Stimulated activated CD8-positive, alpha-beta memory T cell treated with anti-CD3 and anti-CD28 coated beads, Interleukin-4, amount 100 ng/mL, for 4 hours (primary cell): ENCODE measurements at places on chromosomes 2 and 18.

DNA sequence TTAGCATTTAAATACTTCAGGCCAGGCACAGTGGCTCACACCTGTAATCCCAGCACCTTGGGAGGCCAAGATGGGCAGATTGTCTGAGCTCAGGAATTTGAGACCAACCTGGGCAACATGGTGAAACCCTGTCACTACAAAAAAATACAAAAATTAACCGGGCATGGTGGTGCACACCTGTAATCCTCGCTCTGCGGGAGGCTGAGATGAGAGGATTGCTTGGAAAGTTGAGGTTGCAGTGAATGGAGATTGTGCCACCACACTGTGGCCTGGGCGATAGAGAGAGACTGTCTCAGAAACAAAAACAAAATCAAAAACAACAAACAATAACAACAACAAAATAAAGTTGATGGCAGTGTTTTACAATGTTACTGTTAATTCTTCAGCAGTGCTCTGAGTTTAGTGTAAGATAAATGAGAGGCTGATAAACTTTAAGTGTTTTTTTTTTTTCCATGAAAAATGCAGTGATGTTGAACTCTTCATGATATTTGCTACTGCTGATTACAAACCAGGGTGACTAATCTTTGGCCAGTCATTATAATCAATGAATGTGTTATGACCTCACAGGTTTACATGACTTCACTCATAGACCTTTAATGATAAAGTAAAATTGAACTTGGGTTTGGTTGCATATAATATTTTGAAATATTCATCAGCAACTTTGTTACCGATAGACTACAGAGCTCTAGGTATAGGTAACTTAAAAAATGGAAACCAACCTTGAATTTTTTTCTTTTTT lies 2.5 kb downstream of the ITGAV start:
- no peak for DNase-seq

GRCh38 chr18:75923169-75923568 lies 495.7 kb upstream of the SMIM21 start:
- no peak for DNase-seq

DNA sequence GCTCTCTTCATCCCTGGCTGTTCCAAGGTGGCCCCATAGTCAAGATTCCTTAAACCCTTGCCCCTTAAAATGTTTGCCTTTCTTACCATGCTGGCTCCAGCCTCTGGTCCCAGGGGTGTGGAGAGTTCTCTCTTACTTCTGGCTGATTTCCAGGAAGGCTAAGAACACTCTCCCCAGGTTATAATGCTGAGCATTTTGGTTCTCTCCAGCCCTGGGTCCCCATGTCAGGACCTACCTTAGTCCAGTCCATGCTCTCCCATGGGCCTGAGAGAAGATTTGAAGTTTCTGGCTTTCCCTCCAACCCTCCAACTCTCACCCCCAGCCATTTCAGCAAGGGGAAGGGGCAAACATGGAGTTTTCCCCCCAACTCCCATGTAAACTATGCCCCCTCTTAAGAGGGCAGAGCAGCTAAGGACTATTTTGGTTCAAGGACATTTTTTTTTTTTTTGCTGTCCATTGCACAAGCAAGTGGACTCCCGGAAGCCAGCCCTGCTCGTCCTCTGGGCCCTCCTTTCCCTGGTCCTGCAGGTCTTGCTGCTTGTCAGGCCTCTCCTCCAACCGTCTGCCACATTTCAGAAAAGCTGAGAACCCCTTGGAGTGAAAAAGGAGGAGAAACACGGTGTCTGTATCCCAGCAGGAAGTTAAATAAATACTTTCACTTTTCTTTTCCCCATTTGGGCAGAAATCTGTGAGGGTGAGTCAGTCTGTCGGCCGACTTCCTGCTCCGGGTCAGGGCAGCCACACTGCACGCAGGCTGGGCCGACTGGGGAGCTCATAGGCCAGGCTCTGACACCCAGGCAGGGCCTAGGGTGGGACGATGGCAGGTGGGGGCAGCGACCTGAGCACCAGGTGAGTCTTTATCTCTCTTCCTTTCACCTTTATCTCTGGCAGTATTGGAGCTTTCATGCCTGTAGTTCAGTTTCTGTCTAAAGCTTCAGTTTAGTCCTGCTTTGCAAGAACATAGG lies at the start of gene SP140L:
Gene SP140L, plus strand, starts transcription at position 741 of the 965 bp plus-strand sequence. Its CDS starts 77 bp downstream, at position 818.
- peak; percentile 45 for DNase-seq

DNA sequence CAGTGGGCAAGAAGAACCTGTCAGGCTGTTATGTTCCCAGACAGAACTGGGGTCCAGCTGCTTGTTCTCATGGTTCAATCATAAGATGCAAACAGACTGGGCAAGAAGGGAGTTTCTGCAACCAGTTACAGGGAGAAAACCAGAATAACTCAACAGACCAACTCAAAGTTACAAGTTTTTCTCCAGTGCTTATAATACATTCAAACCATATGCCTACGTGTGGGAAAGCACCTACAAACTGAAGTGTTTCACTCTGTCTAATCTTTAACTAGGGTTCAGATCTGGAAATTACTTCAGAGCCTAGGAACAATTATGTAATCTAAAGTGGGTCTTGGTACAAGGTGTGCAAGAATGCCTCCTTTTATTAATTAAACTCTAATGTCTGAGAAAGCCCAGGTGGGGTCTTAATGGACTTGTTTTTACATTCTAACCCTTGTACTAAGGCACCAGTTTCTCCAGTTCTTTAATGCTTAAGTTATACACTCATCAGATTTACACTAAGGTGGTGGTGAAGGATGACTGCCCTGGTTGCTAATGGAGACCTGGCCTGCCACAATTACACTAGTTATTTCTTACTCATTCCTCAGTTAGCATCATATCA lies 951.9 kb downstream of the TSN start:
- no peak for DNase-seq

GRCh38 chr2:231396058-231396821 lies 730 bp downstream of the B3GNT7 start:
- no peak for DNase-seq

DNA sequence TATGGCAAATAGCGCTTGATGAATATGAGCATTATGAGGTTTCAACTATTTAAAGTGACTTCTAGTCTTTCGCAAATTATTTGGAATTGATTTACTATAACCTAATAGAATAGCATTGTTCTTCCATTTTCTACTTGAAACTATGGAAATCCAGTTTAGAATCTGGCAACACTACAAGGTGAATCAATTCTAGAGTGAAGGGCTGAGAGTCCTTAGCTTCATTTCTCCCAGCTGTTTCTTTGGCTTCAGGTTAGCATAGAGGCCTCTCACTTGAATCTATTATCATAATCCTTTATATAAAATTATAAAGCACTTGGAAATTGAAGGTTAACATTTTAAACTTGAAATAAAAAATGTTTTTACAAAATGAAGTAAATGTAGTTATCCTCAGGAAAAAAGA lies 318.8 kb downstream of the CCDC85A start:
- DNase-seq, result no peak

GRCh38 chr2:230814616-230815015 lies 50.1 kb upstream of the ITM2C start:
- DNase-seq, result no peak

DNA sequence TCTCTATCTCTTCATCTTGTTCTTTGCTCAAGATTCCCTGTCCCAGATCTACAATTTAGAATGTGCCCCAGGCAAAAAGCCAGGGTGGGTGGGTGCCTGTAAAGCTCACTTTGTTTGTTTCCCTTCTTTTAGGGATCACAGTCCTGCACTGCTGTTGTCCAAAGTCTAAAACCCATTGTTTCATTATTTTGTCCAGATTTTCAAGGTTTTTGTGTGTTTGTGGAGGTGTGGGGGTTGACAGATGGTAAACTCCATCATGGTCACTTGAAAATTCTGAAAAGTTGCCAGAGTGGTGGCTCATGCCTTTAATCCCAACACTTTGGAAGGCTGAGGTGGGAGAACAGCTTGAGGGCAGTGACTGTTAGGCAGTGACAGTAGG lies 41.5 kb downstream of the YES1 start:
- DNase-seq, result no peak

DNA sequence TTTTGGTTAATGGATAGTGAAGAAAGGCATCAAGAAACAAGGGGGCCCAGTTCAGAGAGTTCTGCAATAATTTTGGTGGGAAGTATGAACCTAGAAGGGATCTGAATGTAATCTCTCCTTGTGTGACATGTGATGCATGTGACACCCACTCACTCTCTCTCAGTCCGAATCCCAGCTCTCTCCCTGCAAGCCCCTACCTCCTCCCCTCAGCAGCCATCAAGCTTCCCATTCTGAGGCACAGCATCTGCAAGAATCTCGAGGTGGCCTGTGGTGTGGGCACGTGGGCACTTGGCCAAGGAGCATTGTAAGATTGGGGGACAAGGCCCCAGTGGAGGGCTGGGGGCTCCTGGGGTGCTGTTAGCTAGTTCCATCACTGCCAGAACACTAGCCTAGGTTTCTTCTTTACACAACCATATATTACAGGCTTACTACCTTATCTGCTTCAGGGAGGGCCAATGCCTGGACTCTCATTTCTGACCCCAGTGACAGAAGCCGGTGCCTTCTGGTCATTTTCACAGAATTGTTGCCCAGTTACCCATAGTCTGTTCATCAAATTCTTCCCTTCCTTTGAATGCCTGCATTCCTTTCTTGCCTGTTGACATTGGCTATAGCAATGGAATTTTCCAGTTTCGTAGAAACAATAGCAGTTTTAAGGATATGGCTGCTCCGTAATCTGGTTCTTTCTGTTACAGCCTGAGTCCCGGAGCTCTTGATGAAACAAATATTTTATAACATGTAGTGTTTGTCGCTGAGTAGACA lies 13.3 kb upstream of the LCLAT1 start:
- DNase-seq, result no peak

DNA sequence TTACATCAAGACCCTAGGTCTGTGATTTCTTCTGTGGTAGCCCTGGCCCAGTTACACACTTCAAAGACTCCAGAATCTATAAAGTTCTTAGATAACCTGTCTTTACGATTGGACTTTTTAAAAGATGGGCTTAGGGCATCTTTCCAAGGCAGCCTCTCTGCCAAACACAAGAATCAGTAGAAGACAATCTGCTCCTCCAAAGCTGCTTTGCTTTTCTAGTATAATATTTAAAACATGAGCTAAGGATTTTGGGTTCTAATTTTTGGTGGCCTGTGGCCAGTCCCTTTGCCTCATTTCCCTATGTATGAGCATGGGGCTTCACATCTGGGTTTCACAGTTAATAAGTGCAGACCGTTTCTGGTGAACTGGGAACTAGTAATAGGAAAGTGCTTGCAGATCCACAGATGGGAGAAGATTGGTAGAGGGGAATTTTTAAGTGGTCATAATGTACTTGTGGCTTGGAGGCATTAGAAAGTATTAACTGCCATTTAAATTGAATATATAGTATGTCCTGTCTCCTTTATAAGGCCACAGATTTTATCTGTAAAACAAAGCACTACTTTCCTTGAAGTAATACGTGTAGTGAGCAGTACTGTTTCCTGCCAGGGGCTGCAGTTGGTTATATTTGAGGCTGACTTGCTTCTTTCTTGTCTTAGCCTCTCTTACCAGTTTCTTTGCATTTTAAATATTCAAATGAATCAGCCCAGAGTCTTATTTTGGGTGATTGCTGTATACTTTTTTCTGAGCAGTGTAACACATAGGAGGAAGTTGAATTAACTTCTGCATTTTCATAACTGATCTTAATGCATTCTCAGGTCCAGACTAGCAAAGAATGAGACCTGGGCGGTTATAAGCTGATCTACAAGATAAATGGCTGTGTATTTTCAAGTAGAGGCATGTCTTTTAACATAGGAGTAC lies 1.5 kb downstream of the ARPC2 start:
- DNase-seq, result no peak

GRCh38 chr2:240340361-240340761 lies 95.1 kb upstream of the GPC1 start:
- no peak for DNase-seq

DNA sequence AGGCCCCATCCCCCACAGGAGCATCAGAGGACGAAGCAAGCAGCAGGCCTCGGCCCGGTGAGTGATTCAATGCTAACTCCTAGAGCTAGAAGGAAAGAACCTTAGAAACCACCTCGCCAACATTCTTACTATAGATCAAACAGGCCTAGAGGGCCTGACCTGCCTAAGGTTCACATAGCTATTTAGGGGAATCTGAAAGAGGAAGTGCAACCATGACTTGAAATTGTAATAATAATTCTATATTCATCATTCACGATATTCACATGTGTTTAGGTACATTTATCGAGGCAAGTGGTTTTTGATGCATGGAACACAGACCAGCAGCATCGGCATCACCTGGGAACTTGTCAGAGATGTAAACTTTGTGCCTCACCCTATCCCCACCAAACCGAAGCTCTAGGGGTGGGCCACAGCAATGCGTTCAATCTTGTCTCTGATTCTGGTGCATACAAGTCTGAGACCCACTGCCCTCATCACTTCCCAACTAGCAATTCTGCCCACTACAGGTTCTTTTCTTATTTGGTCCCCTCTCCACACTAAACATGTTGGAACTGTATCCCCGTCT lies 78.0 kb upstream of the DNMT3A start:
- DNase-seq, result no peak

GRCh38 chr2:88871336-88871735 lies 179.9 kb downstream of the RPIA start:
- DNase-seq, result no peak

GRCh38 chr2:151640087-151640486 lies 94.2 kb downstream of the NEB start:
- no peak for DNase-seq

DNA sequence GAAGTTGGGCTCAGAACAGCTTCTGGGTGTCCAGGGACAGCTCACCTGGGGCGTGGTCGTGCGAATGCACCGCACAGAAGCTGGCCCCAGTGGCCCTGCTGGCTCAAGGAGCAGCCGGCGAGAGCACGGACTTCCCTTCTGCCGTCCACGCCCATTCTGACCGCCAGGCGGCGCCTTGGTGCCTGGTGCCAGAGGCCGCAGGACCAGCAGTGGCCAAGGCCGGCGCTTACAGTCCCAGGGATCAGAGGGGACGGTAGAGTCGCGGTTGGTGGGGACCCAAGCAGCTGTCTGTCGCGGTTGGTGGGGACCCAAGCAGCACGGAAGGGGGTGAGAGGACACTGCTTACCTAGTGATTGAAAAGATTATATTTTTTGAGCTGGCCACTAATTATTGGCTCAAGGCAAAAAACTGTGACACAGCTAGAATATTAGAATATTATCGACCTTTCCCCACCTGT lies 25.7 kb downstream of the NPPC start:
- DNase-seq, result no peak

- no peak for DNase-seq
These were observed 123.5 kb upstream of the FOSL2 start for GRCh38 chr2:28269019-28269784.

GRCh38 chr2:135954020-135954601 lies 31.3 kb downstream of the DARS1 start:
- DNase-seq, result no peak

DNA sequence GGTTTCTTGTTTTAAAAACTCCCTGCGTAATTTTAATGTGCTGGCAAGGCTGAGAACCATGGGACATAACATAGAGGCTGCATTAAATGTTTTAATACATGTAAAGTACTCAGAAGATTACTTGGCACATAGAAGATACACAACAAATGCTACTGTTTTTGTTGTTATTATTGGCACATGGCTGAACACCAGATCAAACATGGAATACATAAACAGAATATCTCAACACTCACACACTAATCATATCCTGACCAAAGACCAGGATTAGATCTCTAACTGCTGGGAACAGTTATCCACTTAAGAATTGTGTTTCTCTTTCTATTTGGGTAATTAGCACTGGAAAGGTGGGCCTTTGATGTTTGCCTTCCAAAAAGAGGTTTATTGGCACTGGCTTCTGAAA lies 69.3 kb downstream of the KCNE4 start:
- DNase-seq, result no peak
